ENCODE measurements at places on chromosomes 1 and 21.

DNA sequence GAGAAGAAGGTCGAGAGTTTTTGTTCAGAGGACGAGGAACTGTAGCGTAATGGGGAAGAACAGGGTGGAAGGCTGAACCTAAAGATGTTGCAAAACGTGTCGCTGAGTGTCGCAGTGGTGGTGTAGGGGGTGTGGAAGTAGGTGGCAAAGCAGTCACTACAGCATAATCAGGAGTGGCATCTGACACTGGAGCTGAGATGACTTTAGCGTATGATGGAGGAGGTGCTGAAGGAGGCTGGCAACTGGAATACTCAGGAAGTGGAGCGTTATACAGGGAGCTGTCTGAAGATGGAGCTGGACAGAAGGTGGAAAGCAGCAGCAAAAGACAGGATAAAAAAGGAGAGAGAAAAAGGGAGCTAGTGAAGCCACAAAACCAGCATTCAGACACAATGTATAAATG is 89.9 kb upstream of the LBR start:
- no peak for DNase-seq

- no peak for DNase-seq
Observed at GRCh38 chr1:207702317-207702716, 49.5 kb upstream of the CD46 start.

DNA sequence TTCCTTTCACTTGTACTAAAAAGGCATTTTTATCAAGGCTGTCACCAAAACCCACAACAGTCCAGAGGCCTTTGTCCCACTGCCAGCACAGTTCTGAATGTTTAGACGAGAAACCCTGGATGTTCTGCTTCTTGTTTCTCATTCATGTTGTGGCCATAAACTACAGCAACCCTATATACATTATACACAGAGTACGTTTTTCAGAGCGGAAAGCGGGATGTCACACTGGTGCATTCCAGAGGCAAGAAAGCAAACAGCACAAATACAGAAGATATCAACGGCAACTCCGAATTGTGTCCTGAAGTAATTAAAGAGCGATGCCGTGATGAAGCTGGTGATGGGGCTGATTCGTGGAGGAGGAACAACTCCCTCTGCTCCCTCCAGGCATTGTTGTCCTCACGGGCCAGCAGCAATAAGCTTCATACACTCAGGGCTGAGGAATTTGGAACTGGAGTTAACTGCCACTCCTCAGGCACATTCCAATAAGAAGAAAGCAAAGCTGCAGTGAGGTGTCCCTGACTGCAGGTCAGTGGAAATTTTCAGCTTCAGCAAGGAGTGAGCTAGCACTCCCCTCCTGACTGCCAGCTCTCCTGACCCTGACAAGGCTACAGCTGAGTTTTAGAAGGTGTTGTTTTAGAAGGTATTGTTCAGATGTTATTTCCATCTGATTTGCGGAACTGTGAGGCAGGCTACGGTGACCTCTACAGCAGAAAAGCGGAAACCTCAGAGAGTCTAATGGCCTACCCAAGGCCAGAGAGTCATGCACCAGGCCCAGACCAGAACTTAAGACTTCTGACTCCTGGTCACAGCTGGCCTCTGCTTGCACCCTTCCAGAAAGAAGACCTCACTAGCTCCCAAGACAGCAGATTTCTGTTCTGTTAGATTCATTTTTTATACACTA is 149.0 kb downstream of the TGFBR3 start:
- no peak for DNase-seq

- DNase-seq: no peak
Observed at GRCh38 chr1:11383553-11384169, 95.3 kb upstream of the DISP3 start.

GRCh38 chr1:200905411-200906052 is 10.8 kb downstream of the INAVA start:
- no peak for DNase-seq

- DNase-seq: no peak
Observed at GRCh38 chr21:41548781-41549180, 40.8 kb upstream of the TMPRSS2 start.

- no peak for DNase-seq
Observed at GRCh38 chr21:26067836-26068594, 102.6 kb downstream of the APP start.

- no peak for DNase-seq
Observed at GRCh38 chr1:228293816-228294500, 86.1 kb downstream of the OBSCN start.

GRCh38 chr21:45593162-45594022 is 50.1 kb upstream of the PCBP3 start:
- DNase-seq: no peak

DNA sequence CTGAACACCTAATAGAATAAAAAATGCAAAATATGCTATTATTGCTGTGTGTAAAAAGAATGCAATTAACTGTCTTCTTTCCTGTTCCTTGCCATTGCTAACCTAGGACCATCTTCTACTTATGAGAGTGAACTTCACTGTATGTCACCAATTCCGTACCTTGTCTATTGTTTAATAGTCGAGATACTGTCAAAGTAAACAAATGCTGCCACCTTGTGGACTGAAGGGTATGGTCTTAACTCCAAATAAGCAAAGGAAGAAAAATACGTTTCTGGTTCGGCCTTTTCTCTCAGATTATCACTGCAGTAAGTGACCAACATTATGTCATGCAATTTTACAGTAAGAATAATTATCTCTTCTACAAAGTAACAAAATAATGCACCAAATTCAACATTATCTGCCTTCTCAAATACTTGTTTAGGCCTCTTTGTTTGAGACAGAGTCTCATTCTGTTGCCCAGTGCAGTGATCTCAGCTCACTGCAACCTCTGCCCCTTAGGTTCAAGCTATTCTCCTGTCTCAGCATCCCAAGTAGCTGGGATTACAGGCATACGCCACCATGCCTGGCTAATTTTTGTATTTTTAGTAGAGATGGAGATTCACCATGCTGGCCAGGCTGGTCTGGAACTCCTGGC is 133.4 kb downstream of the COP1 start:
- DNase-seq: no peak

DNA sequence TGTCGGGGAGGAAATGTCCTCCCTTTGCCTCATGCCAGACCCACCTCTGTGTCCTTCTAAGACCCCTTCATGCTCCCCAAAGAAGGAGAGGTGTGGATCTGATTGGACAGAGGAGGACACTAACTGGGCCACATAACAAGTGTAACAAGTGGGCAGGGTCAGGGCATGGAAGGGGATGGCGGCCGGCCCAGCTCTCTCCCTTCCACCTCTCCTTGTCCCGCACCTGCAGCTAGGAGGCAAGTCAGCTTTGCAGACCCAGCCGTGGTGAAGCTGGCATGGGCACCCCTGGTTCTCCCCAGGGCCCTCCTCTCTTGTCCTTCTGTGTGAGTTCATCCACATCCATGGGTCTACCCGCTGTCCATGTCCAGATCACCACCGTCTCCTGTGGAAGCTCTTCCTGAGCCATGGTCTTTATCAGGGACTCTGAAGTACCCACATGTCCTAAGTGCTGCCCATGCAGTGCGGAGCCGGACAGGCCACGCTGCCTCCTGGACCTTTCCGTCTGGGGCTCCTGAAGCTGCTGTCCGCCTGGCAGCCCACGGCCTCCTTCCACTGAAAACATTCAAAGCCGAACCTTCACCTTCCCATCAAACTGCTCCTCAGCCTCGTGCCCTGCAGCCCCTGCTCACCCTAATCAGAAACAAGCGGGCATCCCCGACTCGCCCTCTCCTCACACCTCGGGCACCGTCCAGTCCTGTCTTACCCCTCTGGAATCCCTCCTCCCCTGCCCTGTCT is 460.5 kb downstream of the PTPRU start:
- DNase-seq: no peak

DNA sequence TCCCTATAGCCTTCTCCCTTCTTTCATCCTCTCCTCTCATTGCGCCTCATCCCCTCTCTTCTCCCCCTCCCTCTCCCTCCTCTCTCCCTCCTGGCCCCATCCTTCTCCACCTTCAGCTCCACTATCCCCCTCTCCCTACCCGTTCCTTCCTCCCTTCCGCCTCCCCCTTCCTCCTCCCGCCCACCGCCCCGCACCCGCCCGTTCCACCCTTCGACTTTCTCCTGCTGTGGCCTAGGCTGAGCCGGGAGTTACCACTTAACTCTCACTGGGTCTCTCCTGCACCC is 1.6 kb downstream of the NPR1 start:
- DNase-seq: no peak

GRCh38 chr1:11342621-11343032 is 69.6 kb downstream of the UBIAD1 start:
- no peak for DNase-seq

GRCh38 chr1:235854347-235854746 is 12.4 kb downstream of the LYST start:
- DNase-seq: no peak

- DNase-seq: no peak
Observed at GRCh38 chr1:206446688-206447421, 23.4 kb upstream of the IKBKE start.

DNA sequence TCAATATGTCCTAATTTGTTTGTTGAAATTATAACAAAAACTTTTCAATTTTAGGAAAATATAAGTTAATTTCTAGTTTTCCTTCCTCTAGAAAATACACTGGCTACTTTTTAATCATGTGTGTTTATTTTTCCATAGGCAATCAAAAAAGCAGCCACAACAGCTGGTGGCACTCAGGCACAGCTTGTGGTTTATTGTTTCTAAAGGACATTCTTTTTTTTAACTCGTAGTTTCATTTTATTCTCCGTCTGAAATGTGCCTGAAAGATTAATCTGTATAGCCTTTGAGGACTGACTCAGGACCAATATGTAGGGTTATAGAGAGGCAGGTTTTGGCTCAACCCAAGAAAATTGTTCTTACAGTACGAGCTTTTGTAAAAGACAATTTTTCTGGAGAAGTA is 20.7 kb upstream of the STX12 start:
- DNase-seq: no peak

- no peak for DNase-seq
Observed at GRCh38 chr21:29246614-29247013, 52.1 kb upstream of the BACH1 start.

DNA sequence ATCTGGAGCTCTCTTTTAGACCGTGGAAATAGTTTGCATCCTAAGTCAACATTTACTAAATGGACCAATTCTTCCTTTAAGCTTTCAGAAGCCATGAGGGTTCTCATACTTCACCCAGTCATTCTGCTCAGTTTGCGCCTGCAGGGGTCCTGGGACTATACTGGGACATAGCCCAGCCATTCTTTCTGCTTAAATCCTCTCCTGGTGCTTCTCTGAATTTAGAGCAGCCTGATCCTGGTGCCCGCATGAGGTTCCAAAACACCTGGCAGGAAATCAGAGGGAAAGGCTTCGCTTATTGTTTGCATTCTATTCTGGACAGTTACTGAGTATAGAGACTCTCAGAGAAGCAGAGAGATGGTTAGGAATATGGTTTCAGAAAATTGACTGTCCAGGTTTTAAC is 27.0 kb downstream of the TNN start:
- no peak for DNase-seq

GRCh38 chr1:201537891-201538611 is 876 bp upstream of the NAV1 start:
- no peak for DNase-seq

DNA sequence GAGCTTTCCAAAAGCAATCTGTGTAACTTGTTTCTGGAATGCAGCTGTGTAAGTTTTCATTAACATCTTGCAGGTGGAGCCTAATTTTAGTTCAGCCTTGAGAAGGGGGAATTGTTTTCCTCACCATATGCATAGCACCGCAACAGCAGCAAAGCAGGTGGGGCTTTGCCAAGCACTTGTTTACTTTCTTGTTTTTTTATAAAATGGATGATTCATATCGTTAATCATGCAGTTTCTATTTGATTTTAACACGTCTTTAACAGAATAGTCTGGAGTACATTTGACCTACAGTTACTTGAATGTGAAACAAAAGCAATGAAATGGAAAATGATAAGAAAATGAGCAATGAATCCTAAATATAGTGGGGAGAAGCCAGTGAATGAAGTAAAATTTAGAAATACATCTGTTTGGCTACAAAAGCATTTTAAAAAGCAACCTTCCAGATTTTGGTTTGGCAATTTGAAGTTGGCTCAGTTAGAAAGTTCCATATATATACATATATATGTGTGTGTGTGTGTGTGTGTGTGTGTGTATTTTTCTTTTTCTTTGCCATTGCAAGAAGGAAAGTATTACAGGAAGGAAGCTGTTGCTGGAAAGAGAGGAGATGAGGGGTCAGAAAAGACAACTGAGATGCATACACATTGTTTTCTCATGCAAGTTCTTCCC is 119.0 kb upstream of the ADGRL2 start:
- no peak for DNase-seq

GRCh38 chr1:205774198-205775014 is 876 bp downstream of the RAB29 start:
- DNase-seq: no peak

GRCh38 chr1:38268226-38268625 is 221.6 kb upstream of the POU3F1 start:
- DNase-seq: no peak

DNA sequence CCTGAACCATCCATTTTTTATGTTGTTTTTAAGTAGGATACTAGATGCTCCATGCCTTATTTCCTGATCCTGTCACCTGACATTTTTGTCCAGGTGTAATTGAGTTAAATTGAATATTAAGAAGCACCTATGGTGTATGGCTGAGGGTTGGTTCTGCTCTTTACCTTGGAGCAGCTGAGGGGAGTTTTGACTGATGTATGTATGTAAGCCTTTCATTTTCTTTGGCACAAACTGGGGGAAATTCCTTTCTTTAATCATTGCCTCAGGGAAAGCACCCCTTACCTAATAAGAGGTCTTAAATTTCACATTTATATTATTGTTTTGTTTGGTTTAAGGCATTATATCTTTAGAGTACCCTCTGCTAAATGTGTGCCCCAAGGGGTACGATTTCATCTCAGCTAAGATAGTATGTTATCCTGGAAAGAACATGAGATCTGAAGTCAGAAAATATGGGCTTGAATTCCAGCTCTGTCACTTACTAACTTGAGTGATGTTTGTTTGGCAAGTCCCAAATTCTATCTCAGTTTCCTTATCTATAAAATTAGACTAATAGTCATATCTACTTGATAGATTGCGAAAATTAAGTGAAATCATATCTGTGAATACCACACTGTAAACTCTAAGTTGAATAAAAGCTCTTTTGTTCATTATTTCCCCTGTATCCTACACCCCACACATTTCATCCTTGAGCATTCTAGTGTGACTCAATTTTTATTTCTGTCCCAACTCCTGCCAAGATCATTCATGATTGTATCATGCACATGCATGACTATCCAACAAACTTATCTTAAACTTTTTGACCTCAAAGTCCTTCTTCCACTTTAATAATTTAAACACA is 57.7 kb upstream of the NUF2 start:
- no peak for DNase-seq

Measured in activated naive CD4-positive, alpha-beta T cell (primary cell).